ENCODE measurements at places on chromosomes 11 and 22. TPM values are rescaled to one million over a fixed set of nuclear protein-coding genes. Genes with fewer than 3 reads are reported as not detected.

Gene TEX12
- total RNA-seq, result not detected

GRCh38 chr11:59891781-59892181, 13.2 kb downstream of the OOSP3 start:
- H3K4me1 ChIP-seq, result no peaks in the 10 kb centered on the region
- peak; percentile 4 for DNase-seq
- peaks cover 10% of the 10 kb centered on the region for H3K27me3 ChIP-seq
- H3K36me3 ChIP-seq, result peaks cover 2% of the 10 kb centered on the region

Gene PPP1R14B
- total RNA-seq, result 285 TPM

- no peak overlapping the region for H3K27ac ChIP-seq
- H3K4me1 ChIP-seq, result no peaks in the 10 kb centered on the region
- H3K4me3 ChIP-seq, result no peak overlapping the region
- H3K36me3 ChIP-seq, result peaks cover 41% of the 10 kb centered on the region
These were observed 15.8 kb upstream of the CHADL start for GRCh38 chr22:41256254-41257253.

Gene CALCA
- not detected for total RNA-seq

DNA sequence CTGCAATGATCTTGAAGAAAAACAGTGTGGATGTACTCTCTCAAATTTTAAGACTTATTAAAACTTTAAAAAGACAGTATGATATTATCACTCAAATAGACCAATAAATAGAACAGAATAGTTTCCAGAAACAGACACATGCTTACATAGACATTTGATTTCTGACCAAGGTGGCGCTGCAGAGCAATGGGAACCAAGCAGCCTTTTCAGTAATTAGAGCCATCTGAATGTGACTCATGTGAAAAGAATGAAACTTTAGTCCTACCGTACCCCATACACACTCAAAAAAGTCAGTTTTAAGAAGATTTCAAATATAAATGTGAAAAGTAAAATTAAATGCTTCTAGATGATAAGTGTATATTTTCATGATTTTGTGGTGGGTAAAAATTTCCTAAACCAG, 74.2 kb upstream of the MS4A8 start:
- H3K4me3 ChIP-seq, result no peak overlapping the region
- no peaks in the 10 kb centered on the region for H3K4me1 ChIP-seq
- H3K27me3 ChIP-seq, result peaks cover 13% of the 10 kb centered on the region
- no peaks in the 10 kb centered on the region for H3K36me3 ChIP-seq
- no peak overlapping the region for H3K27ac ChIP-seq

Gene TPP1
- 31.4 TPM for total RNA-seq

Gene TSGA10IP
- not detected for total RNA-seq

Gene P4HA3
- total RNA-seq, result not detected

Gene OR51E2
- total RNA-seq, result not detected

Measured in activated CD8-positive, alpha-beta T cell treated with anti-CD3 and anti-CD28 coated beads for 36 hours (primary cell).